AG08396 (cell line): ENCODE measurements at places on chromosomes 7 and 10.

DNA sequence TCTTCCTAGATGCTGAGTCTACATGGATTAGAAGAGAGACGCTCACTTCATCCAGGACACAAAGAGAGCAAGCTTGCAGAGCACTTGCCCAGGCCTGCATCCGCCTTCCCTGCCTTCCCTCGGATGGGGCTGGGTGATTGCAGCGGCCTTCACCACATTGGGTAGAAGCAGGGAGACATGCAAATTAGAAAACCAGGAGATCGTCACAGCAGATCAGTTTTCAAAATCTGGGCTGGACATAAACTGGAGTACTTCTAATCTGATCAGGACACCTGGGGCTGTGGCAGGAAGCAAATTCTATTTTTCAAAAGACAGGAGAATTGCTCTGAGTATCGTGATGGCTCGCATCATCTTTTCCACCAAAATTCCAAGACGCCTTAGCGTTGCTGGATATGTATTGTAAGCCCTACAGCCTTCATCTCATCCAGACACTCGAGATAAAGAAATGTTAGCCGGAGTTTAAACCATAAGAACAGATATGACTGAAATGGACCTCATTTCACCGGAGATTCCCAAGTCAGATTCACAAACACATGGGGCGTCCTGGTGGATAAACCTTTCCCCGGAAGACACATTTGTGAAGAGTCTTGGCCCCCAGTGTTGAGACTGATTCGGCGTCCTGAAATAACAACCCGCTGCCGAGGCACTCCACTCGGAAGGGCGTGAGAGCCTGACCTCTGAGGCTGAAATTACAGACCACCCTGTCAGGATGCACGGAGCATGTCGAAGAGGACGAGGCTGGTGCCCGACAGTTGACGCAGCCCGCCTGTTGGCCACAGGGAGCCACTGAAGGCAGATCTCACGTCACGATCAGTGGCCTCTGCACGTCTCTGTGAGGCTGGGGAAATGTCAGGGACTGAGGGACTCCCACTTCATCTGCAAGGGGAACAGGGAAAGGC lies 91.2 kb upstream of the PARD3 start:
- DNase-seq: no peak

- no peak for DNase-seq
Measured at GRCh38 chr10:42934351-42934811, 142.5 kb upstream of the RET start.

GRCh38 chr7:156735851-156736250 lies 95.3 kb downstream of the RNF32 start:
- DNase-seq: no peak

DNA sequence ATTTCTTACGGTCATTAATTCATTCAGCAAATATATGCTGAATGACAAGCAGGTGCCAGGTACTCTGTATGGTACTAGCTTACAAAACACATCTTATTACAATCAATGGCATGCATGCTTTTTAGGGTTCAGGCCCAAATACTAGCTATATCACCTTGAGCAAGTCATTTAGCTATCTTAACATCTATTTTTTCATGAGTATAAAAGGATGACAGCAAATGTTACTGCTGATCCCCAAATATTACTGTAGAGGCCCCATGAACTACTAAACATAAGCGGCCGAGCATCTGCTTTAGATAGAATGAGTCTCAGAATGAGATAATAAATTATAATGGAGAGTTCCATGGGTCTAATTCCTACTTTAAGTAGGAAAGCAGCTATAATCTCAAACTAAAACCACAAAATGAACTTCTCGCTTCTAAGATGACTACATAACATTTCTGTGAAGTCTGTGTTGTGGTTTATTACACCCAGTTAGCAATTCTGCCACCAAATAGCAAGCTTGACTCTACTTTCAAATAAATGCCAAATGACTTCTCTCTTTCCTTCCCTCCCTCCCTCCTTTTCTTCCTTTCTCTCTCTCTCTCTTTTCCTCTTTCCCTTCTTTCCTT lies 113.7 kb upstream of the LRRN3 start:
- no peak for DNase-seq

GRCh38 chr7:84297616-84298015 lies 103.0 kb upstream of the SEMA3A start:
- DNase-seq: no peak

DNA sequence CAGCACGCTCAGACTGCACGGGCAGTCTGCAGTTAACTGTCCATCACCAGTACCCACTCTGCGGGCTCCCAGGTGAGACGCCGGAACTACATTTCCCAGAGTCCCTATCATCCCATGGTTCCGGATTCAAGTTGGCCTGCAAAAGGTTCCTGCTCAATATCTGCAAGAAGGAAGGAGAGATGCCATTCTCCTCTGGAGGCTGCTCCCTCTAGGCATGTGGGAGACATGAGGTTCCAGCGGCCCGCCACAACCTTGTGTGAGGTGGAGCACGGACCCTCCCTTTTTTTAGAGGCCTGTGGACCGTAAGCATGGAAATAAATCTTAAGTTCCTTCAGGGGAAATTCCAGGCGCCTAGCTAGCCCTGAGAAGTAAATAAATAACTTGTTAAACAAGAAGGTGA lies 29.7 kb downstream of the NUP42 start:
- DNase-seq: no peak

DNA sequence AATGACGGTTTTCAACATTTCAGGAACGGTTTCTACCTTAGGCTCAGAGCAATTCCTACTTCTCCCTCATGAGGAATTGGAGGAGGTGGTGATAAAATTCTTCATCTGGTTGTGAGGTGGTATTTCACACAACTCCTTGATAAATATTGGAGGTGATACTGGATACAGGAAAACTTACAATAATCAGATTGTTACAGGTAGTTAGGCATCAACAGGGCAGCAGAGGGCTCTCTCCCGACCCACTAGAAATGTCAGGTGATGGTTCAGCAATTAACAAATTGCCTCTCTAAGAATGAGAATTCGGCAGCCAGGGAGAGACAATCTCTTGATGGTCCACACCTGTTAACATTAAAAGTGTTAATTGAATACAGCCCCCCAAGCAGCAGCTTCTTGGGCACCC lies 22.6 kb downstream of the ZNF786 start:
- DNase-seq: no peak

DNA sequence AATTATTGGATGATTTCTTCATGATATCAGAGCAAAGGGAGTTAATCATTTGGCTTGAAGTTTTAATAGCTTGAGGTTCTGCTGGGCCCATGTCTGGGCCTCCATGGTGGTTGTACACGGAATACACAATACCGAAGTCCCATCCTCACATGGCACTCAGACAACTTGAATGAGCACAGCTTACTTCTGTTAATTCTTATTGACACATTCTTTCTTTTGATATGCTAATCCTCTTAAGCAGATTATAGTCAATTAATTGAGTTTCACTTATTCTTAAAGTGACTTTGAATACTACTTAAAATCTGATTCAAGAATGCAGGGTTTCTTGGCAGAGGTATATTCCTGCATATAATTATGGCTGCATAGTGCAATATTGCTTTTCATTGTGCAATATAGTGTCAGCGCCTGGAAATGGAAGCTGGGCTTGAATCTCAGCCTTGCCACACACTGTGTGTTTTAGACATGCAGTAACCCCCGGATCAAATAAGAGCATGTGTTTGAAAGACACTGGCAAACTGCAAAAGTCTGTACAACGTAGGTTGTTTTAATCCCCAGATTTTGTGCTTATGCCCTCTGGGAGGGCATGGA lies 543.5 kb upstream of the ADARB2 start:
- no peak for DNase-seq

DNA sequence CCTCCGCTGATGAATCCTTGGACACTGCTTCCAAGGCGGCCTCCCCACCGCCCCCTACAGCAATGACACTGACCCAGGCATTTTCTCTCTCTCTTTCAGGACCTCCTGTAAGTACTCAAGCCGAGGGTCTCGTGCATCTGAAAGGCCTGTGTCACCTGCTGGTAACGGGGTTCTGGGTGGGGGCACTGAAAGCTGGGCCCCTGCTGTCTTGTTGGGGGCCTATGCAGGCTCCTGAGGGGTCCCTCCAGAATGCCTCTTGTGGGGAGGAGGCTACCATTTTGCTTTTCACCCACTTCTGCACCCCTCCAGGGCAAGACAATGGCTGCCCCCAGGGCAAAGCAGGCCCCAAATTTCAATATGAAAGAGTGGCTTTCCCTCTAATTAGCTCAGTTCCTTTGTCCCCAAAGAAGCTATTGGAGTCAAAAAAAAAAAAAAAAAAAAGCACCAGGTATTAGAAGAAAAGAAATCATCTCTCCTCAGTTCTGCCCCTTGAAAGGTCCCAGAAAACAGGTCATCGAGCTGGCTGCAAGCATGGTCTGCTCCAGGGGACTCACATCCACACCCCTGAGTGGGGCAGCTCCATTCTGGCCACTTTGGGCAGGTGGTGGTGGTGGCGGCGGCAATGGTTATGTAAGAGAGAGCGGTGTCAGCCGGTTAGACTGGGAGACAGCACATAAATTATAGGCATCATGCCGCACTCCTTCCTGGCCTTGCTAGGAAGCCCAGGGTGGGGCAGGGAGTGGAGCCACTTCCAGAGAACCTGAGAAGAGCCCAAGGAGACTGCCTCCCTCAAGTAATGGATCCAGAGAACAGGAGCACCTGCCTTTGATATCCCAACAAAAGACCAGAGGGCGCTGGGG lies 66.2 kb downstream of the COL13A1 start:
- DNase-seq: no peak

- DNase-seq: no peak
Measured at GRCh38 chr10:32061440-32061839, 5.2 kb upstream of the KIF5B start.

DNA sequence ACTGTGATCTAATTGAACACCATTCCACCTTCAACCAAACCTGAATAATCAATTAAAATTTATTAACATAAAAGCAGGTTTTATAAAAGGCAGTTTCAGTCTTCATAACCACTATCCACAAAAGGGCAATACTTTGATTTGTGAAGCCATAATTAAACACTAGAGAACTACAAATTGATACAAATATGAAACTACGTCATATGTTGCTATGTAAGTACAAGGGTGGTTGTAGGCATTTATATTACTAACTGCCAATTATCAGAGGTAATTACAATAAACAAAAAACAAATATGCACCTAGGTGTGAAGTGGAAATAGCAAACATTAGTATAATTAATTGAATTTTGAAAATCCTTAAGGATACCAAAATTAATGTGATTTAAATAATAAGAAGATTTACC lies 368.5 kb upstream of the PCDH15 start:
- no peak for DNase-seq

DNA sequence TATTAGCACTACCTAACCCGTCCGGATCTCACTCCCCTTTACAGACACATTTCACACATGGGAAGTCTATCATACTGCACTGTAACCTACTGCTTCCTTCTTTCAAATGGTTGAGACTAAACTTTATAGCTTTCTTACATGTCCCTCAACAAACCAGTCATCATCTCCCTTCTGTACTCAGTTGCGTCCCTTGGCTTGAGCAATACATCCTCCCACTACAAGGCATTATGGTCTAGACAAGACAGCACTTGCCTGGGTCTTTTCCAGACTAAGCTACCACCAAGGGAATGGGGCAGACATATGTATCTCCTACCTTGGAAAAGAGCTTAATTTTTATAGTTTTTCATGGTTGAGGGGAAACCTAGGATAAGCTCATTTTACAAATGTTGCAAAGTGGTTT lies 575.2 kb downstream of the KCNMA1 start:
- no peak for DNase-seq

DNA sequence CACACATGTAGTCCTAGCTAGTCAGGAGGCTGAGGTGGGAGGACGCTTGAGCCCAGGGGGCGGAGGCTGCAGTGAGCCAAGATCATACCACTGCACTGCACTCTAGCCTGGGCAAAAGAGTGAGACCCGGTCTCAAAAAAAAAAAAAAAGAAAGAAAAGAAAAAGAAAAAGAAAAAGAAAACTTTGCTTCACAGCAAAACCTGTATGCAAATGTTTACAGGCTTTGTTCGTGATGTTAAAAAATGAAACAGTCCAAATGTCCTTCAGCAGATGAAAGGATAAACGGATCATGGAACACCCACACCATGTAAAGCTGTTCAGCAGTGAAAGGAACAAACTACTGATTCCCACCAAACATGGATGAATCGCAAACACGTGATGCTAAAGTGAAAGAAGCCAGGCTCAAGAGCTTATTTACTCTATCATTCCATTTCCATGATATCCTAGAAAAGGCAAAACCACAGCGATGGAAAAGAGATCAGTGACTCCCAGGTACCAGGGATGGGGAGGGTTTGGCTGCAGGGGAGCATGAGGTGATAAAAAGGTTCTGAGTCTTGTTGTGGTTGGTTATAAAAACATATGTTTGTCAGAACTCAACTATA lies 15.1 kb downstream of the LRRC20 start:
- DNase-seq: peak; percentile 41

- DNase-seq: peak; percentile 7
Measured at GRCh38 chr7:42035210-42035609, 201.8 kb downstream of the GLI3 start.

DNA sequence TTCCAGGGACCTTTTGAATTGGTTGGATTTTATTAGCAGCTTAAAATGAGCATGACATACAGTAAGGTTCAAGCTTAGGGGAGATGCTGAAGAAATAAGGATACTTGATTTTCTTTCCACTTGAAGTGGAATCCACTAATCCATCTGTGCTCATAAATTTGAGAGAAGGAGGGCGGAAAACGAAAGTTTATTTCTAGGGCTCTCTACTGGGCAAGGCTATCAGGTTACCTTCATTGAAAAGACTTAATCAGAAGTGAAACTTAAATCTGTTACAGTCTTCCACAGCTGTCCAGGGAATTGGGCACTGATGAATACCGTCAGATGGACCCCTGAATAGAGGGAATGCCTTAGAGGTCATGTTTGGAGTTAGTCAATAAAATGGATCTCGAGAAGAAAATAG lies 21.8 kb downstream of the AUTS2 start:
- DNase-seq: no peak

DNA sequence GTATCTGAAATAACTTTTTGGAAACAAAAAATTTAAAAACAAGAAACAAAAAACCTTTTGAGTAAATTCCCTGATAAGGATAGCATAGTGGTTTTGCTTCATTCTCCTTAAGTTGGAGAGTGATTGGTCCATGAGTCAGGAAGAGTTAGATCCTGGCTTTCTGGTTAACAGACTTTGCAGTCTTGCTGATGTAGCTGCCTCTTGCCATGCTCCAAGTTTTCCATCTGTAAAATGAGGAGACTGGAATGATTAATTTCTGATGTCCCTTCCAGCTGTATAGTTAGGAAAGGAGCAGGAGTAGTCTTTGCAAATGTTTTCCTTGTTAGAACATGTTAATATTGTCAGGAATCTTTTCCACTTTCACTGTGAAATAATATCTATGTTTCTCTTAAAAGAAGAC lies 266.6 kb downstream of the DNAJB9 start:
- DNase-seq: no peak

GRCh38 chr10:98088186-98088971 lies 46.1 kb upstream of the R3HCC1L start:
- no peak for DNase-seq

- DNase-seq: no peak
Measured at GRCh38 chr10:93963434-93963833, 30.3 kb upstream of the PLCE1 start.

DNA sequence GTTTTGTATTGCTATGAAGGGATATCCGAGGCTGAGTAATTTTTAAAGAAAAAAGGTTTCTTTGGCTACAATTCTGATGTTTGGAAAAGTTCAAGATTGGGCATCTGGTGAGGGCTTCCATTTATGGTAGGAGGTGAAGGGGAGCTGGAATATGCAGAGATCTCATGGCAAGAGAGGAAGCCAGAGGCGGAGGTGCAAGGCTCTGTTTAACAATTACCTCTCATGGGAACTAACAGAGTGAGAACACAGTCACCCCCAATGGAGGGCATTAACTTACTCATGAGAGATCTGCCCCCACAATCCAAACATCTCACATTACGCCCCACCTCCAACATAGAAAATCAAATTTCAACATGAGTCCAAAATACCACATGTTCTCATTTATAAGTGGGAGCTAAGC lies 62.0 kb downstream of the AKR1D1 start:
- no peak for DNase-seq
